Osteocyte (in vitro differentiated cells): ENCODE measurements at places on chromosomes 1 and 21. TPM values are rescaled to one million over a fixed set of nuclear protein-coding genes. Genes with fewer than 3 reads are reported as not detected.

The PUM1 gene
- total RNA-seq = 139 and 145 TPM in 2 replicates

The RRP1 gene
- total RNA-seq = 22.8 and 26.7 TPM in 2 replicates

The AIRE gene
- not detected in 2 replicates for total RNA-seq

The VTCN1 gene
- total RNA-seq = not detected in 2 replicates

The ZNF683 gene
- not detected in 2 replicates for total RNA-seq

The CD84 gene
- not detected in 2 replicates for total RNA-seq

The TNFRSF9 gene
- not detected in 2 replicates for total RNA-seq

The IGSF5 gene
- total RNA-seq = not detected in 2 replicates

GRCh38 chr1:244704107-244704506 is 51.2 kb downstream of the DESI2 start:
- no peak for DNase-seq

DNA sequence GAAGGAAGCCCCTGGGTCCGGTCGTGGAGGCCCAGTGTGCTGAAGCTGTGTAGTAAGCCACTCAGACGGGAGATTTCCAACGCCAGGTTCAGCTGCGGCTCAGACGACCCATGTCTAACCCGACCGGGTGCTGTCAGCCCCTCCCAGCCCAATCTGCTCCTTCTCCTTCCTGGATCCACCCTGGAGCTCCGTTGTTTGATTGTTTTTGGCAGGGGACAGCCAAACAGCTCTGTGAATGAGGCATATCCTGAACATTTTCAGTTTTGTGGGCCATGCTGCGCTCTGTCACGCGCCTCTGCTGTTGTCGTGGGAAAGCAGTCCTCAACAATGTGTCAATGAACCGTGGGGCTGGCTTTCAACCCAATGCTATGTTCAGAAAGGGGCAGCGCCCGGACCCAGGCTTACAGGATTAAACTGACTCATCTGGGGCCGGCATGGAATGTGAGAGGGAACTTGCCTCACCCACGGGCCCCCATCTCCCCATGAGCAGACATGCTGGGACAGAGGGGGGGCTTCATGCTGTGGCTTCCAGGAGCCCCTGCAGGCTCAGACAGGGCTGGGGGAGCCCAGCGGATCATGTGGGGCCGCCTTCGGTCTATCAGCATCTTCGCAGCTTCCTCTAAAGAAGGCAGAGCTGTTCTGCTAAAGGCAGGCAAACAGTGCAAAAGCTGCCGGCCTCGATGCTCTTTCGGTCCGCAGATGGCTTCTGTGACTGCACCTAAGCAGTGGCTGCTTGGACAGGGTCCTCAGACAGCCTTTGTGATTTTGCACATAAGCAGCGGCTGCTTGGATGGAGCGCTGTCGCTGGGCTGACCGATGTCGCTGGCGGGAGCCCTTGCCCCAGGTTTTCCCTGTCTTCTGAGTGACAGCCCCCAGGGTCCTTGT is 101.7 kb downstream of the RIPK4 start:
- no peak for DNase-seq

- no peak for DNase-seq
Observed at GRCh38 chr1:243351337-243351736, 95.5 kb downstream of the SDCCAG8 start.

DNA sequence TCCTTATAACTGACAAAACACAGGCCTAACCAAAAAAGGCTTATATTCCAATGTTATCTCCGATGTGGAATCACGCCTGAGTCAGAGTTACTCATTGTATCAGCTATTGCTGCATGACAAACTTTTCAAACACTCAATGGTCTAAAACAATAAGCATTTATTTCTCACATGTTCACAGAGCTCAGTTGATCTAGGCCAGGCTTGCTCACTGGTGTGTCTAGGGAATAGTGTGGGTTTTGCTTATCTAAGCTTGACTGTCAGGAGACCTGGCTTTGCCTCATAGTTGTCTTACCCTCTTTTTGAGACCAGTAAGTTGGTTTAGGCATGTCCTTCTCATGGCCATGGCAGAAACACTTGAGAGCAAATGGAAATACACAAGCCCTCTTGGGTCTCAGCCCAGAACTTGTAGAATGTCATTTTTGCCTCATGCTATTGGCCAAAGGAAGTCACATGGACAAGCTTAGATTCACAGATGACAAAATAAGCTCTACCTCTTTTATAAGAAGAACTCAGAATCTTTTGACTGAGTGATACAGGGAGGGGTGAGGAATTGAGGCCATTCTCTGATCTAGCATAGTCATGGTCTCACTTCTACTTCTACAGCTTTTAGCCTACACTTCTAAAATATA is 130.8 kb downstream of the HMCN1 start:
- no peak for DNase-seq

DNA sequence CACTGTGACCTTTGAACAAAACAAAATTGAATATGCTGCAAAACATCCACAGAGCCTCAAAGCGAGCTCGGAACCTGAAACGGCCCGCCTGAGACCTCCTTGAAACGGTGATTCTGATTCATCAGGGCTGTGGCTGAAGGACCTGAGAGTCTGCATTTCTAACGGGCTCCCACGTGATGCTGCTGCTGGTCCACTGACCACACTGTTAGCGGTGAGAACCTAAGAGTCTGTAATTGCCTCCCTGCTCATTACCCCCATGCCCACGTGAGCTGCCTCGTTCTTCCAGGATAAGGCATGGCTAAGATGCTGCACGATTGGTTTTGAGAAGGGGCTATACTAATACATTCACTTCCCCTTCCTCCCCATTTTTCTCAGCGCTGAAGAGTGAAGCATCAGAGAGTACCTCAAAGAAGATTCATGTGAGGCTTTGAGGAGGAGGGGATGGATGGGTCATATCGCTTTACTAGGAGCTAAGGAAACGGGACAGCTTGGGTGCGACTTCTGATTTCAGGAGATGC is 9.7 kb downstream of the TLR5 start:
- no peak for DNase-seq
